Stimulated activated CD4-positive, alpha-beta T cell treated with anti-CD3 and anti-CD28 coated beads, Interleukin-12 subunit alpha, Interleukin-12 subunit beta, amount 100 ng/mL, for 48 hours (primary cell): ENCODE measurements at places on chromosomes 1 and 21.
A peak's percentile ranks its signal among the peaks of the same experiment; 100 is the strongest.

DNA sequence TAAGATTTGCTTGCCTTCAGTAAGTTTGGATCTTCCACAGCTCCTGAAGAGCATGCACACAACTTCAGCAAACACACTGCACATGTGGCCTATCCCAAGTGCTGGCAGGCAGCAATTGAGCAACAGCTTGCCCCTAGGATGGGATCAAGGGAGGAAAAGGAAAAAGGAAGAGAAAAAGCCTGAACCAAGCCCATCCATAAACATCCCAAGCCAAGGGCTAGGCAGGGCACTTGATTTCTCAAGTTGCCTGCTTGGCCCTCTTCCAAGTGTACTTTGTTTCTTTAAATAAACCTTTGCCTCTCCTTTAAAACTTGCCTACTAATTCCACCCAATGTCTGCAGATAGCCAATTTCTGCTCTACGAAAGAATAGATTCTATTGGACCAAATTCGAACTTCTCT lies 49.0 kb upstream of the OLFM3 start:
- no peak for DNase-seq

DNA sequence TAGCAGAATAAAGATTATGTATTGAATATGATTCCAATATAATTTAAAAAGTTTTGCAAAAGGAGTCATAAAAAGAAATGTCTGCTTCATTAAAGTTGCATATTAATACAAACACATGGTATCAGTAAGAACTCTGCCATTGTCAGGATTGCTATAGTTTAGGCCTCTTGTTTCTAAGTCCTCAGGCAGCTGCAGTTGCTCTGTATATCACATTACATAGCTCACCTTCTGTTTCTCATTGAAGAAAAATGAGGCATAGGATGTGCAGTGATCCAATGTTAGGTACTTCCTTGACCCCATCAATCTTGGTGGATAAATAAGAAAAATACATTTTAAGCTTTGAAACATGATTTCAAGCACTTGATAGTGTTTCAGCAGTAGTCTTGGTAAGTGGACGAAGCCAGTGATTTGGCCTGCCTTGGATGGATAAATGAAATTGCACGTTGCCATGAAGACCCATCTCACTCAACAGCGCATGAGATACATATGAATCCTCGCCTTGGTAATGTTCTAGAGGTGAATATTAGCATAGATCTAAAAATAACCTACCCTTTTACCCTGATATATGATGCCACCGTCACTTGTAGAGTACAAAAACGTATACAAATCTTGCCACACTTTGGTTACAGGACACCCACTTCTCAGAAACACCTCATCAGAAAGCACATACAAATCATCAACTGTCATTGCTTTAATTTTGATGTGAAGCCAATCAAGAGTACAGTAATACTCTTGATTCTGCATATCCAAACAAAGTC lies 25.3 kb downstream of the ZFYVE9 start:
- no peak for DNase-seq

GRCh38 chr1:234578735-234579134 lies 31.2 kb downstream of the IRF2BP2 start:
- no peak for DNase-seq

GRCh38 chr21:37758982-37759381 lies 157.3 kb downstream of the KCNJ6 start:
- DNase-seq: peak; percentile 3

GRCh38 chr1:77975907-77976306 lies 3.0 kb downstream of the FUBP1 start:
- no peak for DNase-seq

- no peak for DNase-seq
Observed at GRCh38 chr1:197356723-197357533, 88.9 kb downstream of the CRB1 start.

GRCh38 chr21:44790368-44790767 lies 11.3 kb downstream of the UBE2G2 start:
- no peak for DNase-seq

GRCh38 chr21:27275294-27275927 lies 308.5 kb upstream of the ADAMTS5 start:
- DNase-seq: no peak

DNA sequence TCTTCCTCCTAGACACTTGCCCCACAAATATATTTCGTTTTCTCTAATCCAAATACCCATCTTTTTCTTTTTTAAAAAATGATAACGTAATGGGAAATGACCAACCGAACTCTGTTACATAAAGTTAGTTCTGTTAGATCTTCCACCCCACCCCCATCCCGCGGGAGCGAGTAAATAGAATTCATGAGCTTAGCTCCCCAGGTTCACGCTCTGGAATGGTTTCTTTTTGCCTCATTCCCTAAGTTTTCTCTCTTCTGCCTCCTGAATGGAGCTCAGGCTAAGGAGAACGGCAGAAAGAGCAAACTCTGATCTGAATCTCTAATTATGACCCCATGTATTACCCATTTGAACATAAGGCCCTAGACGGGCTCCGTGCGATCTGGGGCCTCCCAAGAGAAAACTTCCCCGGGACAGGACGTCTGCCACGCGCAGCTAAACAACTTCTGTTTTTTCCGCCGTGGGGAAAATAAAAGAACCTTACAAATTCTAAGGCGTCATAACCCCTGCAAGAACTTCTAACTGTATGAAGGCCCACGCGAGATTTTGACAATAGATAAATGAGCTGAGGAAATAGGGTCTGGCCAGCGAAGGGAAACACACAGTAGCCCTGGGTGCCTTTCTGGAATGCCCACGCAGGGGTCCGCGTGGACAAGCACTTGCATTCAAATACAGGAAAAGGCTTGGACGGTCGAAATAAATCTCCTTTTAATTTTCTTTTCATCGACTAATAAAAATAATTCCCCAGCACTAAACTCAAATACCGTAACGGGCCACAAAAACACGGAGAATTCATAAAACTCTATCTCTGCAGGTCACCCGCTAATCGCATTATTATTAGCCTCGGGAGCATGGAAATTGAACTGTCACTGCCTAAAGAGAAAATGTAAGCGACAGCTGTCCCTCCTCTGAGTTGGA lies 2.2 kb downstream of the TBX15 start:
- no peak for DNase-seq

- DNase-seq: no peak
Observed at GRCh38 chr1:154145986-154146385, 8.9 kb downstream of the NUP210L start.

- DNase-seq: no peak
Observed at GRCh38 chr1:203954293-203954692, 92.9 kb downstream of the SNRPE start.

DNA sequence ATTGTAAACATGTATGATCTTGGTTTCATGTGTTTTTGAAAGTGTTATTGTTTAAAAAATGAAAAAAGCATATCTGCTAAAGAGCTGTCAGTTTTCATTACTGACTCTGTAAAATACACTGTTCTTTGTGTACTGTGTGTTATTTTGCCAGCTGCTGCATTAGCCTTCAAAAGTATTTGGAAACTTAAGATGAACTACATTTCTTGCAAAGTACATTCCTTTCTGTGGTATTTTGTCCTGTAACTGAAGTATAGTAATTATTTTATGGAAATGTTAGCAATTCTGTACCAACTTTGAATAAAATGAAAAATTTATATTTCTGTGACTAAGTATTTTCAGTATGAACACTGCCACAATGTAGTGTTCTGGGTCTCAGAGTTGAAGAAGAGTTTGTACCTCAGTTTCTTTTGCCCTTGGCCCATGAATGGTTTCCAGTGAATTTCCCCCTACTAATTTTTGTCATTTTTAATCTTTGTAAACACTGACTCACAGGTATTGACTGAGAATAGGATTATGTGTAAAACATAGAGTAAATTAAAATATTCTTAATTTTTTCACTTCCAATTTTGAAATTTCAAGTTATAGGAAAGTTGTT lies 32.7 kb downstream of the MRPS6 start:
- no peak for DNase-seq

- no peak for DNase-seq
Observed at GRCh38 chr21:31798842-31799704, 67.2 kb upstream of the SCAF4 start.
